ENCODE measurements at places on chromosomes 1 and 21.

- DNase-seq: no peak
These were observed 2.4 kb downstream of the VPS13D start for GRCh38 chr1:12232221-12232620.

DNA sequence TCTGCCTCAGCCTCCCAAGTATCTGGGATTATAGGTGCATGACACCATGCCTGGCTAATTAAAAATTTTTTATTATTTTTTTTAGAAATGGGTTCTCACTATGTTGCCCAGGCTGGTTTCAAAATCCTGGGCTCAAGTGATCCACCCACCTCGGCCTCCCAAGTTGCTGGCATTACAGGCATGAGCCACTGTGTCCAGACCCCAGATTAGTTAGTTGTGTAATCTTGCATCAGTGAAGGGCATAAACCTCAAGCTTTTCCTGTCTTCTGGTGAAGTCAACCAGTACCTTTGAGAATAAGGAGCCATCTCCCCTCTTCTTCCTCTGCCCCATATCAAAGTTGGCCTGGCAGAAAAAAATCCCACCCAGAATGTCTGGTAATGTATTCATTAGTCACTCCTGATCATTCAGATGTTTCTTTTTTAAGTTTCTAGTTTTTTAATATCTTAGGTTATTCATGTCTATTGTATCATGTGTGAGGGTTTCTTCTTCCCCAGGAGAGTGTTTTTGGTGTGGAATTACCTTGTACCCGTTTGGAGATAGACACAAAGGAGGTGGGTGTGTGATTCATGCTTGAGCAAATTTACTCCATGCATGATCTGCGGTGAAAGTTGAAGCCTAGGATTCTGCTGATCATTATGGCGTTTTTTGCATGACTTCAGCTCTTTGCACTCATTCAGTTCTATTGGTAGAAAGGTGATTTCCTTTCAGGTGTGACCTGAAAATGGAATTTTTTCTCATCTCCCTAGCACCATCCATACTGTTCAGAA, 144.0 kb downstream of the FMN2 start:
- no peak for DNase-seq

DNA sequence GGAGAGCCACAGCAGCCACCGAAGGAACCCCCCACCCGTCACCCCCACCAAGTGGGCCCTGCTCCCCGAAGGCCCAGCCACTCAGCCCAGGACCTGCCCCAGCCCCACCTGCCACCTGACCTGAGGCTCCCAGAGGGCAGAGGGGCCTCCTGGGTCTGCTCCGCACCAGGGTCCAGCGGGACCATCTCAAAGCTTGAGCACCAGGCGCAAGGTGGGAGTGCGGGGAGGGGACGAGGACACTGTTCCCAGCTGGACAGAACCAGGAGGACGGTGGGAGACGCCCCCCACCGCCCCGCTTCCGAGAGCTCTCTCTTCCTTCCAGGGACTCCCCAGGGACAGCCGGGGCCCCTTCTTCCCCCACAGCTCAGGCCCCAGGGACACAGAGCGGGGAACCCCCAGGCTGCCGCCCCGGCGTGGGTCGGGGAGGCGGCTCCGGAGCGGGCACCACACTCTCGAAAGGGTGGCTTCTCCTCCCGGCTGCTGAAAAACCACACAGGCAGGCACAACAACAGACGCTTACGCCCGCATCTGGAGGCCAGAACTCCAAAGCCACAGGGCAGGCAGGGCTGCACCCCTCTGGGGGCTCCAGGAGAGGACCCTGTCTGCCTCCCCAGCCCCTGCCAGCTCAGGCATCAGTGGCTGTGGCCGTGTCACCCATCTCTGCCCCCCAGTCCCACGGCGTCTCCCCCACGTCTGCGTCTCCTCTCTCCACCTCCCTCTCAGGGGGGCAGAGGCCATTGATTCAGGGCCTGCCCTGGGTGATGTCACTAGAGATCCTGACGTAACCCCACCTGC, 1.9 kb upstream of the TTLL10 start:
- peak; percentile 58 for DNase-seq

DNA sequence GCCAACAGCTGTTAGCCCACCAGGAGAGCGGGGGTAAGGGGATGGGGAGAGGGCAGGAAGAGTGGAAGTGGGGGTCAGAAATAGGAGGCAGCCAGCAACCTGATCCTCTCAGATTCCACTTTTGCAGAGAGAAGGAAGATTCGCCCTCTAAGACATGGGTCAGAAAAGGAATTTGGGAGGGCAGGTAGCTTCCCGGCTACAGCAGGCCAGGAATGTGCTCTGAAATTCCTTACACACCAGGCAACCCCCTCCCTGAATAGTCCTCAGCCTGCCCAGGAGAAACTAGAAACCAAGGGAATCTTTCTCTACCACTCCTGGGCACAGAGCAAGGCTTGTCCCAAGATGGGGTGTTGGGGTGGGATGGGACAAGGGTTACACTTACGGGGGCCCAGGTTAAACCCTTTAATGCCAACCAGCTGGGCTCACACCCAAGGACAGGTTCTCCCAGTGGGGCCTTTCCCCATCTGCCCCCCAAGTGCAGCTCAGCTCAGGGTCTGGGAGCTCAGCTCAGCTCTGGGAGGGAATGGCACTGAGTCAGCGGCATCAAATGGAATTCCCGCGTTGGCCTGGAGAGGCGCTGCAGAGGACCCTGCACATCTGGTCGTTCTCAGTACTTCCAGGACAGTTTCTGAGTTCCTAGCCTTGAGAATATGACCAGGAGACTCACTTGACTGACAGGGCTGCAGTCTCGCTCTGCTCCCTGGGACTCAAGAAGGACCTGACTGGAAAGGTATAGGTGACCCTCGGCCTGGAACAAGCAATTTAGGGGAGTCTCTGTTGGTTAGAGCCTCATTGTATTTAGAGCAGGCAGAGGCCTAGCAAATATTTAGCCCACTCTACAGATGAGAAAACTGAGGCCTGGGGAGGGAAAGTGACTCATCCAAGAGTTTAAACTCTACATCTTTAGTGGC, 761 bp downstream of the TNNT2 start:
- DNase-seq: no peak

GRCh38 chr21:46188226-46189212, 4.3 kb upstream of the SPATC1L start:
- DNase-seq: no peak

GRCh38 chr1:196148367-196148970, 459.8 kb downstream of the KCNT2 start:
- DNase-seq: no peak

GRCh38 chr1:75841421-75841820, 44.7 kb downstream of the MSH4 start:
- no peak for DNase-seq

Measured in left forelimb (tissue), 1 donor.